ENCODE measurements at places on chromosomes 4 and X. TPM values are rescaled to one million over a fixed set of nuclear protein-coding genes. Genes with fewer than 3 reads are reported as not detected.

The GPR173 gene
- 0.16 TPM for total RNA-seq

The BEX1 gene
- not detected for total RNA-seq

- peaks cover 28% of the 10 kb centered on the region for H3K4me1 ChIP-seq
- no peaks in the 10 kb centered on the region for H3K36me3 ChIP-seq
- no peak overlapping the region for H3K27ac ChIP-seq
These were observed 7.3 kb downstream of the GRPEL1 start for GRCh38 chr4:7060346-7061150.

GRCh38 chr4:8033829-8034528 is 94.3 kb upstream of the AFAP1 start:
- H3K4me3 ChIP-seq = no peak overlapping the region
- no peak overlapping the region for H3K27ac ChIP-seq

The NDP gene
- total RNA-seq = not detected

The OTUD6A gene
- total RNA-seq = not detected

The SPANXN3 gene
- total RNA-seq = not detected

DNA sequence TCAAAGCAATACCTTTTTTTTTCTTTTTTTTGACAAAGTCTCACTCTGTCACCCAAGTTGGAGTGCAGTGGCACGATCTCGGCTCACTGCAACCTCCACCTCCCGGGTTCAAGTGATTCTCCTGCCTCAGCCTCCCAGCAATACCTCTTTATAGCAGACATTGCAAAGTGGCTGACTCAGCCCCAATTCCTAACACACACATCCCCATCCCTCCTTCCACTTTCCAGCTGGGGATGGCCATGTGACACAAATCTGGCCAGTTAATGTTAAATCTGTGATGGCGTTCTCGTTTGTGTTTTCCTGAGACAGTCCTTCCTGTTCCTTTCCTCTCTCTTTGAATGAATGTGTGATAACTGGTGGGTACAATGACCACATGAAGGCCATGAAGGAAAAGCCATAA is 276.2 kb upstream of the KLF3 start:
- no peaks in the 10 kb centered on the region for H3K27me3 ChIP-seq
- H3K4me1 ChIP-seq = peaks cover 32% of the 10 kb centered on the region
- no peaks in the 10 kb centered on the region for H3K36me3 ChIP-seq
- no peak overlapping the region for H3K27ac ChIP-seq
- H3K4me3 ChIP-seq = no peak overlapping the region

The PPP2R2C gene
- not detected for total RNA-seq

GRCh38 chrX:11589641-11590040 is 76.1 kb downstream of the ARHGAP6 start:
- no peaks in the 10 kb centered on the region for H3K36me3 ChIP-seq
- H3K4me3 ChIP-seq = no peak overlapping the region
- DNase-seq = no peak
- H3K4me1 ChIP-seq = peaks cover 7% of the 10 kb centered on the region

- no peaks in the 10 kb centered on the region for H3K27me3 ChIP-seq
- DNase-seq = no peak
- no peak overlapping the region for H3K27ac ChIP-seq
- no peaks in the 10 kb centered on the region for H3K4me1 ChIP-seq
- H3K36me3 ChIP-seq = no peaks in the 10 kb centered on the region
These were observed 30.5 kb downstream of the NELFA start for GRCh38 chr4:1978226-1978625.

GRCh38 chr4:78484574-78484973 is 67.0 kb upstream of the ANXA3 start:
- no peaks in the 10 kb centered on the region for H3K36me3 ChIP-seq
- no peak overlapping the region for H3K27ac ChIP-seq
- DNase-seq = no peak
- H3K27me3 ChIP-seq = peaks cover 2% of the 10 kb centered on the region

GRCh38 chr4:138706201-138706600 is 309.4 kb upstream of the NOCT start:
- no peak overlapping the region for H3K27ac ChIP-seq
- H3K4me3 ChIP-seq = no peak overlapping the region
- peaks cover 10% of the 10 kb centered on the region for H3K27me3 ChIP-seq
- H3K36me3 ChIP-seq = no peaks in the 10 kb centered on the region
- DNase-seq = no peak

- H3K4me1 ChIP-seq = peaks cover 8% of the 10 kb centered on the region
- H3K27ac ChIP-seq = no peak within 1 kb of the TSS
- H3K36me3 ChIP-seq = no peaks in the 10 kb centered on the region
- H3K27me3 ChIP-seq = peaks cover 30% of the 10 kb centered on the region
These were observed at the start of gene APBB2 for GRCh38 chr4:41214136-41214824. TSS of gene APBB2 (minus strand) at chr4:41214542. CDS start at chr4:41033254, 181,288 bp downstream.

The ARMCX4 gene
- 13.2 TPM for total RNA-seq

The MAGEE1 gene
- 11.8 TPM for total RNA-seq

- H3K4me1 ChIP-seq = peaks cover 38% of the 10 kb centered on the region
- peak overlapping the region; percentile 97 for H3K4me3 ChIP-seq
- peak; percentile 35 for DNase-seq
- H3K27me3 ChIP-seq = no peaks in the 10 kb centered on the region
- no peaks in the 10 kb centered on the region for H3K36me3 ChIP-seq
- H3K27ac ChIP-seq = peak overlapping the region; percentile 96
These were observed 19.1 kb downstream of the SH3BP2 start for GRCh38 chr4:2811830-2812611.

- DNase-seq = peak; percentile 49
- H3K4me3 ChIP-seq = no peak overlapping the region
- peak overlapping the region; percentile 58 for H3K27ac ChIP-seq
These were observed 6.5 kb downstream of the TEX13D start for GRCh38 chrX:124338733-124339514.

The TRIML2 gene
- not detected for total RNA-seq

The L1CAM gene
- 0.23 TPM for total RNA-seq

DNA sequence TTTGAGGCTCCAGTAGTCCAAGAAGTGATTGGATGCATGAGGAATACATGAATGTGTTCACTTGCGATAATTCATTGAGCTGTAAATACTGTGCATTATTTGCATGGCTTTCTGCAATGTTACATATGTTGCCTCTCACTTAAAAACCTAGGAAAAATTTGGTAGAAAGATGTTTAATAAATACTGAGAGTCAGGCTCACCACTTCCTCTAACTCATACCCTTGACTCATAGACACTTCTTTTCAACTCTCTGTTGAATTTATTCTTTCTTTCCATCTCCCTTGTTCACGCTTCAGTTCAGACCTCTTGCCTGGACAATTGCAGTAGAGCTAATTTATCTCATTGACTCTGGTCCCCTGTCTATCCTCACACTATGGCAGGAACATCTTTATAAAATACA is 35.8 kb upstream of the LEF1 start:
- no peak overlapping the region for H3K4me3 ChIP-seq
- H3K36me3 ChIP-seq = peaks cover 15% of the 10 kb centered on the region
- DNase-seq = no peak
- H3K4me1 ChIP-seq = peaks cover 24% of the 10 kb centered on the region
- no peak overlapping the region for H3K27ac ChIP-seq

DNA sequence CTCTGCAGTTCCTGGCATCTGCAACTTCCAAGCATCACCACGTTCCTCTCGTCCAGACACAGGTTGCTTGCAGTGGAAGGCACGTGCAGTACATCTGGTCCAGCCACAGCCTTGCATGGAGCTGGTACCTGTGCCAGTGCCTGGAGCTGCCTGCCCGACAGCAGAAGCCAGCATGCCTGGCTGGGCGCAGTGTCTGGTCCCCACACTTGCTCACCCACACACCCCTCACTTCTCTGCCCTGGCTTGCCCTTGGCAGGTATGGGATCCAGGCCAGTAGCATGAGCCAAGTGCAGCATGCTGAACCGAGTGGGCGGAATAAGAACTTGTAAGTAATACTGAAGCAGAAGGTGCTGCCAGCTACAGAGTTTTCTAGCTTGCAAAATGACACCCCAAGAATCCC is 39.9 kb downstream of the SH3BGRL start:
- H3K4me1 ChIP-seq = peaks cover 19% of the 10 kb centered on the region
- H3K36me3 ChIP-seq = peaks cover 36% of the 10 kb centered on the region
- no peaks in the 10 kb centered on the region for H3K27me3 ChIP-seq
- H3K27ac ChIP-seq = no peak overlapping the region
- no peak for DNase-seq

The INTU gene
- total RNA-seq = 0.80 TPM

The ARAP2 gene
- 40.7 TPM for total RNA-seq

- H3K27me3 ChIP-seq = peaks cover 7% of the 10 kb centered on the region
- no peak overlapping the region for H3K4me3 ChIP-seq
- H3K4me1 ChIP-seq = no peaks in the 10 kb centered on the region
- no peak overlapping the region for H3K27ac ChIP-seq
These were observed 87.9 kb downstream of the LRRC66 start for GRCh38 chr4:51932261-51932660.

DNA sequence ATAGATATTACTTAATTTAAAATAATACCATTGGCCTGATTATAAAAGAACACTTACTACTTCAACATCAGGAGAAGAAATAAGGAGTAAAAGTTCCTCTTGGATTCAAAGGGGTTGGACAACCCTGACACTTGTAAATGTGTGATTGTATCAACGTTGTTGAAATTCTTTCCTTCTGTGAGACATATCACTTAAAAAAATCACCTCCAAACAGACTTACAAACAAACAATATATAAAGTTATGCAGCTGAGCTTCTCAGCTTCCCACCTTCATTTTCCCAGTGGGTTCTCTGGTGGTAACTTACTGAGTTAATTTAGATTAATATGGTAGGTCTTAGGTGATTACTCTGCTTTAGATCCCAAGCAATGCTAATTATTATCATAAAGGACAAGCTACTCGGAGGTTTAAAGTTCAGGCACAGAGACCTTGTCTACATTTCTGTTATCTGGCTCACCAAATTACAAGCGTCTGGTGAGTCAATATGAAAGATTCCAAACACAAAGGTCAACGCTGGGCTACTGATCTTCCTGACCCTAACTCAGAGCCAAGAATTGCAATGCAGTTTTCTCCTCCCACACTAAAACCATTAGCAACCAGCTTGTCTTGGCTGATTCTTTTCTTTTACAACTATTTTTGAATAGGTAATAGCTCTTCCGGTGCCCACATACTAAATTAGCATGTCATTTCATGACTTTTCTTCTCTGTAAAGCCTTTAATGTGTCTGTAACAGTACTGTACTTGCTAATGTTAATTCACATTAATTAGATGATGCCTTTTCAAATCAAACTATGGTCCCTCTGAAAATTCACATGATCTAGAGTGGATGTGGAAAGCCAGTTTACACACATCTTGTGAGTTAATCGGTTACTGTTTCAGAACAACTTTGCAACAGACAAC is 157.6 kb downstream of the RASL11B start:
- H3K4me1 ChIP-seq = no peaks in the 10 kb centered on the region
- no peak overlapping the region for H3K4me3 ChIP-seq
- H3K36me3 ChIP-seq = no peaks in the 10 kb centered on the region
- H3K27ac ChIP-seq = no peak overlapping the region
- no peaks in the 10 kb centered on the region for H3K27me3 ChIP-seq

GRCh38 chr4:113760795-113761619 is 531 bp downstream of the CAMK2D start:
- no peaks in the 10 kb centered on the region for H3K27me3 ChIP-seq
- DNase-seq = peak; percentile 25
- H3K36me3 ChIP-seq = no peaks in the 10 kb centered on the region
- peak overlapping the region; percentile 98 for H3K4me3 ChIP-seq

DNA sequence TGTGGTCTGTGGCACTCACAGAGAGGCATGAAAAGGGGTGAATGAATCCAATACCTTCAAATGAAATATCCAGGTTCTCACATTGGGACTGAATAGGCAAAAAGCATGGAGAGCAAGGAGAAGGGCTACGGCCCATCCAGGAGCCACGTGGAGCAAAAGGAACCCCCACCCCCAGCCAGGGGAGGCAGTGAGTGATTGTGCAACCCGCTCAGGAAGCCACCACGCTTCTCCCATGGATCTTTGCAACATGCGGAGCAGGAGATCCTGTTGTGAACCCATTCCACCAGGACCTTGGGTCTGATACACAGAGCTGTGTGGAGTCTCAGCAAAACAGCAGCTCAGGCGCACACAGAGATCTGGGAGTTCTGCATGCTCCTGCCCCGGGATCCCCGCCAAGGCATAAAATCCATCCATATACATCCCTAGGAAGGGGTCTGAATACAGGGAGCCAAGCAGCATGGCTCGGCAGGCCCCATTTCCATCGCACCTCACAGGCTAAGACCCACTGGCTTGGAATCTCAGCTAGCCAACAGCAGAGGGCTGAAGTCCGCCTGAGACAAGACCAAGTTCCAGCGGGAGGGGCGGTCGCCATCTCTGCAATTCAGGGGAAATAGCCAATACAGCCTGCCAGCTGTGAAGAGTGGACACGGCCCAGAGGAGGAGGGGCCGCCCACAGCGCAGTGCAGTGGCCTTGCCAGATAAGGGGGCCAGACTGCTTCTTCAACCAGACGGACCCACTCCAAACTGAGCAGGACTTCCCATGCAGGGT is 80.2 kb downstream of the FGF16 start:
- H3K4me3 ChIP-seq = no peak overlapping the region
- no peaks in the 10 kb centered on the region for H3K27me3 ChIP-seq
- DNase-seq = no peak
- H3K36me3 ChIP-seq = peaks cover 30% of the 10 kb centered on the region
- no peak overlapping the region for H3K27ac ChIP-seq

The CORIN gene
- 0.49 TPM for total RNA-seq

- no peaks in the 10 kb centered on the region for H3K36me3 ChIP-seq
- H3K4me3 ChIP-seq = no peak overlapping the region
- DNase-seq = no peak
- no peak overlapping the region for H3K27ac ChIP-seq
These were observed 5.7 kb upstream of the GJB1 start for GRCh38 chrX:71217298-71217697.

The CTAG1A gene
- not detected for total RNA-seq

The SLITRK4 gene
- not detected for total RNA-seq

The CAMK2D gene
- total RNA-seq = 33.9 TPM

GRCh38 chrX:110665223-110666002 is 130.2 kb downstream of the CHRDL1 start:
- no peaks in the 10 kb centered on the region for H3K4me1 ChIP-seq
- no peak for DNase-seq
- H3K36me3 ChIP-seq = no peaks in the 10 kb centered on the region
- H3K4me3 ChIP-seq = no peak overlapping the region
- H3K27me3 ChIP-seq = peaks cover 6% of the 10 kb centered on the region

The SLC2A9 gene
- 3.0 TPM for total RNA-seq

DNA sequence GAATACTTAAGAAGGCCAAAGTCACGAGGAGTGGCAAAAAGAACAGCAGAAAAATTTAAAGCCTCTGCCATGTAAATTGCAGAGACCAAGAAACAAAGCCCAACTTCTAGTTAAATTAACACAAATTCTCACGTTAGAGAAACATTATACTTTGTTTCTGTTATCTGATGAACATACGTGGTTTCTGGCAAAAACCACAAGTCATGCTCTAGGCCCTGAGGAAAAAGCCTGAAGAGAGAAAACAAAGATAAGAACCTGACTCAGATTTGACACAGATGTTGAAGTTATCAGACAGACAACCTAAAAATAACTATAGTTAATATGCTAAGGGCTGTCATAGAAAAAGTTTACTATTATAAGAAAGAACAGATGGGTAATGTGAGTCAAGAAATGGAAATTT is 149.1 kb upstream of the PCDH10 start:
- no peaks in the 10 kb centered on the region for H3K4me1 ChIP-seq
- H3K27ac ChIP-seq = no peak overlapping the region
- H3K27me3 ChIP-seq = no peaks in the 10 kb centered on the region
- H3K36me3 ChIP-seq = no peaks in the 10 kb centered on the region
- no peak overlapping the region for H3K4me3 ChIP-seq

- no peak for DNase-seq
- no peaks in the 10 kb centered on the region for H3K4me1 ChIP-seq
- H3K27ac ChIP-seq = no peak overlapping the region
- H3K4me3 ChIP-seq = no peak overlapping the region
These were observed 11.0 kb upstream of the IL3RA start for GRCh38 chrX:1325515-1326116.

GRCh38 chr4:128225148-128225547 is 62.5 kb downstream of the PGRMC2 start:
- H3K4me1 ChIP-seq = no peaks in the 10 kb centered on the region
- peaks cover 3% of the 10 kb centered on the region for H3K36me3 ChIP-seq
- DNase-seq = no peak
- no peak overlapping the region for H3K4me3 ChIP-seq
- no peaks in the 10 kb centered on the region for H3K27me3 ChIP-seq

All from naive thymus-derived CD8-positive, alpha-beta T cell (primary cell).